ENCODE measurements at places on chromosomes 13 and 19. TPM values are rescaled to one million over a fixed set of nuclear protein-coding genes. Genes with fewer than 3 reads are reported as not detected.

GRCh38 chr13:48720621-48721020, 66.9 kb downstream of the CYSLTR2 start:
- no peak for DNase-seq

- DNase-seq: no peak
Measured at GRCh38 chr13:45681113-45681512, 21.0 kb upstream of the CBY2 start.

GRCh38 chr19:51029718-51030117, 3.3 kb upstream of the KLK11 start:
- DNase-seq: no peak

DNA sequence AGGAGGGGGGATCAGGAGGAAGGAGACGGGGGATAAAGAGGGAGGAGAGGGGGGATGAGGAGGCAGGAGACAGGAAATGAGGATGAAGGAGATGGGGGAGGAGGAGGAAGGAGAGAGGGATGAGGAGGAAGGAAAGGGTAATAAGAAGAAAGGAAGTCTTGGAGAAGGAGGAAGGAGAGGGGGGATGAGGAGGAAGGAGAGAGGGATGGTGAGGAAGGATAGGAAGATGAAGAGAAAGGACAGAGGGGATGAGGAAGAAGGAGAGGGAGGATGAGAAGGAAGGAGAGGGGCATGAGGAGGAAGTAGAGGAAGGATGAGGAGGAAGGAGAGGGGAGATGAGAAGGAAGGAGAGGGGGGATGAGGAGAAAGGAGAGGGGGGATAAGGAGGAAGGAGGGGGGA, 13.0 kb upstream of the VSTM2B start:
- no peak for DNase-seq

DNA sequence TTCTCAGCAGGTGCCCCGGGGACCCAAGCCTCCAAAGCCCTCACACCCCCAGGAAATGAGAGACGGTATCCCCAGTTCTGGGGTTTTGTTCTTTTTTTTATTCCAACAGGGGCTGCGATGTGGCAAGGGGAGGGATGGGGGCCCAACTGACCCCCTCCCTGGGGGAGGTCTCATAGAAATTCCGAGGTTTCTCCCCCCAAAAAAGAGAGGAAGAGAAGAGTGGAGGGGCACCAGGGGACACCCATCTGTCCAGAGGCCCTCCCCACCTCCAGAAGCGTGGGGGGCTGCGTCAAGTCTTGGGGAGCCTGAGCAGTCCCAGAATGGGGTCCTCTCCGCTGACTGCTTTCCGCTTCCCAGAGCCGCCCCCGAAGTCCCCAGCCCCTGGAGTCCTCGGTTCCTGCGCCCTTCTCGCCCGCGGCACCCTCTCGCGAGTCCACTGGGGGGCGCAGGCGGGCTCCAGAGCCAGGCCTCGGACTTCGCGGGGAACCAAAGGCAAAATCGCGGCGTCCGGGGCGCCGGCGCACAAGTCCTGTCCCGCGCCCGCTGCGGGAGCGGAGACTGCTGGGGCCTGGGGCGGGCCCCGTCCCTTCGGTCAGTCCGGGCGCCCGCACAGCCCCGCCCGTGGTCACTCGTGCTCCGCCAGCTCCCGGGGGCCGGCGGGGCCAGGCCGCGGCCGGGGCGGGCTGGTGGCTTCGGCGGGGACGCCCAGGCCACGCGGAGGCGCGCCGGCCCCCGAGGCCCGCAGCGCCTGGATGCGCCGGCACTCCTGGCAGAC, 4.4 kb upstream of the ATP1A3 start:
- DNase-seq: no peak

GRCh38 chr13:106163426-106163825, 372.0 kb downstream of the EFNB2 start:
- DNase-seq: no peak

- peak; percentile 65 for DNase-seq
Measured at GRCh38 chr19:15199661-15200552, 888 bp downstream of the NOTCH3 start.

Gene BEST2
- not detected for total RNA-seq
